ENCODE measurements at places on chromosomes 4 and X.

GRCh38 chrX:137194164-137194563 is 160.4 kb upstream of the GPR101 start:
- DNase-seq = no peak

DNA sequence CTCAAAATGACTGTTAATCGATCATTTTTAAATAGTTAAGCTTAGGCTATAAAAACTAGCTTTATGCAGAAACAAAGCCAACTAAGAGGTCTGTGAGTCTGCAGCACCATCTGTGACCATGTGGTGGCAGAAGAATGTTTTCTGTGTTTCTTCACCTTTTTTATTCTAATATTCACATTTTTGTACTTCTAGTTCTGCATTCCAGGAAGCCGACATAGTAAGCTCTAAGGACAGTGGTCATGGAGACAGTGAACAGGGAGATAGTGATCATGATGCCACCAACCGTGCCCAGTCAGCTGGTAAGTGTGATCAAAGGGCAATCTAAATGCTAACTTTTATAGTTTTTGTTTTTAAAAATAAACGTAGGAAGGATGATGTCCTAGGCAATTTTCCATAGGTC is 5.6 kb downstream of the PCDH10 start:
- DNase-seq = no peak

GRCh38 chr4:72449705-72450104 is 119.3 kb downstream of the ADAMTS3 start:
- no peak for DNase-seq

GRCh38 chrX:117397844-117398243 is 718.8 kb downstream of the KLHL13 start:
- DNase-seq = no peak

DNA sequence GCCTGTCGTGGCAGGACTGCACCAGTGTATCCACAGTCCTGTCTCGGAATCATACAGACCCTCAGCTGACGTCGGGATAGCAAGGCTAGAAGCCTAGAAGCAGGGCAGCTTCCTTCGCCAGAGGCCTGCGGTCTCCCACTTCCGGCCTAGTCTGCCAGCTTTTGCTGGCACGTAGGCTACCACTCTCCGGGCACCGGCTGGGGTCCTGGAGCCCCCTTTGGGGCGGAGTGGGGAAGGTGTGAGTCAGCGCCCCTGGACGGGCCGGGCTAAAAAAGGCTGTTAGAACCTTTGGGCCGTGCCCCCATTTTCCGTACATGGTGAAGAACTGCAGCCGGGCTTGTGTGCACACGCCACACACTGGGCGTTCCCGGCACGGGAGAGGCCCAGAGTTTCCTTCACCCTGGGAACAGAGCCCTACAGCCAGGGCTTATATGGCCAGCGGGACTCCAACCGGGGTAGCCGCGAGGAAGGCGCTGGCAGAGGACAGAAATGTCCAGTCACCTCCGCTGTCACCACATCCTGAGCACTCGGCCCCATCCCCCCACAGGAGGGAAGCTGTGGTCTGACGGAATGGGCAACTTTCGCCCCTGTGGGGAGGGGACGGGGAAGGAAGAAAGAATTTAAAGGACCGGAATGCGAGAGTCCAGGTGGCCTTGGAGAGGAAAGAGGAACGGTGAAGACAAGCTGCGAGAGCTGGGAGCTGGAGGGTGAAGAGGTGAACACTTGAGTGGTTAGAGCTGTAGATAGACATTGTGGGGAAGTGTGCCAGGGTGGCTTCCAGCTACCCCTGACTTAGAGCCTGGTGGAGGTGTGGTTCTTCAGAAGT is 4.6 kb downstream of the MAGIX start:
- DNase-seq = no peak

DNA sequence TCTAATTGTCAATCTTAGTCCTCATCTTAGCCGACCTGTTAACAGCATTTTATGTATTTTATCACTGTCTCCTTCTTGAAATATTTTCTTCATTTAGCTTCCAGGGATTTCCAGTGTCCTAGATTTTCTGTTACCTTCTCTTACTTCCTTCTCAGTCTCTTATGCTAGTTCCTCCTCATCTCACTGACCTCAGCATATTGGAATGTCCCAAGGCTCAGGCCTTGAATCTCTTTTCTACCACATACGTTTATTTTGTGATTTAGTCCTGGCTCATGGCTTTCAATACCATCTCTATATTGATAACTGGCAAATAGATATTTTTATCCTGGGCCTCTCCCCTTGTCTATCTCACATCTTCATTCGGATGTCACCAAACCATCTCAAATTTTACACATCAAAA is 61.1 kb downstream of the IQCM start:
- no peak for DNase-seq

- DNase-seq = no peak
Measured at GRCh38 chr4:83259586-83259985, 25.0 kb downstream of the COQ2 start.

- DNase-seq = no peak
Measured at GRCh38 chr4:89482926-89483595, 175.5 kb upstream of the GPRIN3 start.

- DNase-seq = no peak
Measured at GRCh38 chr4:164526933-164527583, 226.9 kb upstream of the SMIM31 start.

DNA sequence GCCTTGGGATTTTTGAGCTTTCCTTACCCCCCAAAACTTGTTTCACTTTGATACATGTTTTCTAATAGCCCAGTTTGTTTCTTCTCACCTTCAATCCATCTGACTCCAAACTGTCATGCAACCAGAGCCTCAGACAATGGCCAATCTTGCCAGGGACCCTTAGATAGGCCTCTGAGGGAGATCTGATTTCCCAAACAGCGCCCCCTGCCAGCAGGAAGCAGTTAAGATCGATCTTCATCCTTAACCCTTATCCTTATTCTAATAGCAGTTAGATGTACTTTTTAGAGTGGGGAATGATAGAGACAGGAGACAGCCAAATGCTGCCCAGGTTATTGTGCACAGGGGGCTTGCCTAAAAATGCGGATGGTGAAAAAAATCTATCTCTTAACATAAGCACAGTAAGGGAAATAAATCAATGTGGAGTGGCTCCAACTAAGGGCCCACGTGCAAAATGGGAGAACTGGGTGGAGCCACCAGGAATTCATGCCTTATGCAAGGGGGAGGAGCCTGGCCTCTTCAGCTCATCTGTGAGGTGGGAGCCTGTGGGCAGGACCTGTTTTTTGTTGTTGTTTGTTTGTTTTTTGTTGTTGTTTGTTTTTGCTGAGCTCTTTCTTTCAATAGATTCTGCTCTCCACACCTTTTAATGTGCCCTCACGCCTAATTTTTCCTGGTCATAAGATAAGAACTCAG is 833.6 kb upstream of the AGA start:
- DNase-seq = no peak

DNA sequence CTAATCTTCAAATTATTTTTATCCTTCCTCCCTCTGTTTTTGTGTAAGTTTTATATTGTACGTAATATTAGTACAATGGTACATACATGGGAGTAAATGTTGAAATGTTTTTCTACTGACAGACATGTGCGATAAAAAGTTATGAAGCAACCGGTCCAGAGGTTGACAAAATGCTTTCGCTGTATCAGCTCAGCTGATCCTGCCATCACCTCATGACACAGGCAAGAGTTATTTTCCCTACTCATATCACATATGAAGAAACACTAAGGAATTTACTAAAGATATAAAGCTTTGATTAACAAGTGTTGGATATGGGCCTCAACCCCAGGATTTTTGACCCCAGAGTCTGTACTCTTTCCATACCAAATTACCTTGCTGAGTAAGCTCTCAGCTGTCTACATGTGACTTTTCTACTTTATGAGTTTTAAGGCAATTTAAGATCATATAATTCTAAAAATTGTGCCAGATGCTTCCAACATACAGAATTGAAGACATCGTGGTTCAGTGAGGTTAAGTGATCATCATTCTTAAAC is 50.0 kb downstream of the CLCN5 start:
- DNase-seq = no peak

DNA sequence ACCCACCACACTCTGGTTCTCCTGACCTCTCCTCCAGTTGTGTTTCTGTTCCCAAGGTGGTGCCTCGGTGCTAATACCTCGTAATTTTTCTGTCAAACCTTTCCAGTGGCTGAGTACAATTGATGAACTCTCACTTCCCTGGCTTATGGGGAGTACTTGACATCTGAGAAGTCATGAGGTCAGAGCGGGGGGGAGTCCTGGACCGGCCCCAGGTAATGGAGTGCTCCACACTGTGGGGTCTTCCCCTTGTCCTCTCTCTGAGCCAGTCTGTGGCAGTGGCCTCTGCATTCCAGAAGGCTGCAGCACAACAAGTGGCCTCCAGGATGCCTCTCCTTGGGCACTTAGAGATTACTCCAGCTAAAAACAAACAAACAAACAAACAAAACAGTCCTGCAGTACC is 122.5 kb upstream of the TRIM2 start:
- DNase-seq = no peak

- no peak for DNase-seq
Measured at GRCh38 chrX:51336584-51336983, 4.0 kb downstream of the NUDT10 start.

- DNase-seq = no peak
Measured at GRCh38 chrX:70970482-70970995, 39.6 kb upstream of the SLC7A3 start.

DNA sequence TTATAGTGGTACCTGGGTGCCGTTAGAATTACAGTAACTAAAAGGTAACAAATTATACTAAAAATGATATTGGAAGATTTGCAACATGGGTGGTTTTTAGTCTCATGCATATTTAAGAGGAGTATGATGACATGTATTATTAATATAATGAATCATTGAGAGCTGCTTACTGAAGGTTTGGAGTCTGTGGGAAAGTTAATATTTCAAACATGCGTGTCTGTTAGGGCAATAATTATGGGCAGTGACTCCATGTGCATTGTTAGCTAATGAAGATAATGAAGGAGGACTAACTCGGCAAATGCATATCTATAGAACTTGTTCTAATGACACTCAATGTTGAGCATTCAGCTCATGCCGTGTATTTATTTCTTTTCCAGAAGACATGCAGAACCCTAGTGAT is 47.1 kb downstream of the MTHFD2L start:
- DNase-seq = no peak

- DNase-seq = no peak
Measured at GRCh38 chrX:112751076-112751475, 71.3 kb upstream of the LHFPL1 start.

- DNase-seq = no peak
Measured at GRCh38 chr4:55398966-55399365, 3.2 kb downstream of the TMEM165 start.

- no peak for DNase-seq
Measured at GRCh38 chrX:150455215-150455608, 92.1 kb downstream of the MAMLD1 start.

GRCh38 chrX:41087201-41087600 is 2.0 kb downstream of the USP9X start:
- no peak for DNase-seq

Measured in caudate nucleus (tissue), 63 donors.